ENCODE measurements at places on chromosomes 4 and X. TPM values are rescaled to one million over a fixed set of nuclear protein-coding genes. Genes with fewer than 3 reads are reported as not detected.

The AKAP14 gene
- total RNA-seq: not detected

The STPG2 gene
- 0.46 TPM for total RNA-seq

The CT47B1 gene
- total RNA-seq: not detected

The NPY2R gene
- total RNA-seq: not detected

The PAGE5 gene
- total RNA-seq: not detected

The SGMS2 gene
- total RNA-seq: 67.8 TPM

The ADGRL3 gene
- total RNA-seq: 1.1 TPM

The ETFDH gene
- total RNA-seq: 130 TPM

The CT45A9 gene
- not detected for total RNA-seq

The XK gene
- total RNA-seq: 1.1 TPM

The LIMCH1 gene
- 8.3 TPM for total RNA-seq

The ANXA3 gene
- total RNA-seq: 0.95 TPM

DNA sequence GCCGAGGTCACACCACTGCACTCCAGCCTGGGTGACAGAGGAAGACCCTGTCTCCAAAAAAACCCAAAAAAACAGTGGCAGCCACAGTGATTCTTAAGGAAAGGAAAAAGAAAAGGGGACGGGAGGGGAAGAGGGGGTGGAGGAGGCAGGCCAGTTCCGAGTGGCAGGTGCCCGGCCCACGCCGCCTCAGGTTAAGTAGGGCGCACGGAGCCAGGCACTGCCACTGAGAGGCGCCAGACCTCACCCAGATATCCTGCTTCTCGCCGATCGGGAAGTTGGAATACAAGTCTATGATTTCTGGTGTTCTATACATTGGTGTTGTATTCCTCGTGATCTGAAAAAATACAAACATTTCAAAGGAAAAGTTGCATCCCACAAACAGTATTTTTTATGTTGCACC is 35.9 kb downstream of the GAK start:
- no peak for DNase-seq

DNA sequence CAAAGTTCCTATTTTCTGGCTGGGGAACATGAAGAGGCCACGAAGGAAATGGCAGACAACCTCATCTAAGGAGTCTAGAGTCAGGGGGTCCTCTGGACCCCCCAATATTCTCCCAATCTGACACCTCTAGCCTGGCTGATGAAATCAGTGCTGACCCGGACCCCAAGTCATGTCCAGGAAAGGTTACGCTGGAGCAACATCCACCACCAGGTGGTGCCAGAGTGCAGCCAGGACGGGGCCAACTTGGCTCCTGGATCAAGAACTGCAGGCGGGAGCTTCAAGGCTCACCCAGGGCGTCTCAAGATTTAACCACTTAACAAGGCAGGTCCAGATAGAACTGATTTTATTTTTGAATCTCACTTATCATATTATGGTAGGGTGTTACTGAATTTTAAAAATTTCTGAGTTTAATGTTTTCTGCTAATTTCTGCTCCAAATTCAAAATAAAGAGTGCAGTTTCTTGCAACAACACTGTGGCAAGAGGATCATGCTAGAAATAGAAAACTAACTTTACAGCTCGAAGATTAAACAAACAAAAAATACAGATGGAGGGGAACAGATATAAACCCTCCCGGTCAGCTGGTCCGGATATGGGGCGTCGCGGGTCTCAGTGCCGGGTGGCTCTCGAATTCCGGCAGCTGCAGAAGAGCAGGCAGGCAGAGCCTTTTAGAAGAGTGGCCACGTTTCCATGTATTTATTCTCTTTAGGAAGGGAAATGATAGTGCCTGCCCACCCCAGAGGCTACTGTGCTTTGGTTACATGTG is 135.5 kb downstream of the AFAP1 start:
- peak; percentile 79 for DNase-seq

DNA sequence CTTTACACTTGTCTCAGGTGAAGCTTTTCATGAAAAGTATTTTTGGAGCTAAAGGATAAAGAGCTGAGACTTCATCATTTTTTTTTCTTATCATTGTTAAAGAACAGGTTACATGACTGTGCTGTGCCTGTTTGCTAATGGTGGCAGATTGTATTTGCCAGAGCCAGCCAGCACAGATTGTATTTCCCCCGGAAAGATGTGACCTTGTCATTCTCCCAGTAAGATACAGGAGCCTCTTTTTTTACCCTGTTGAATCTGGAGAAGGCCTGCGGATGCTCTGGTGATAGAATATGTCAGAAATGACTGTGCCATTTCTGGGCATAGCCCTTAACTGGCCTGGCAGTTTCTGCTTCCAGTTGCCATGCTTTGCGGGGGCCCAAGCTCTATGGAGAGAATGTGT is 91.9 kb downstream of the GPRIN3 start:
- no peak for DNase-seq

GRCh38 chr4:80489798-80490197 is 154.3 kb downstream of the CFAP299 start:
- no peak for DNase-seq

DNA sequence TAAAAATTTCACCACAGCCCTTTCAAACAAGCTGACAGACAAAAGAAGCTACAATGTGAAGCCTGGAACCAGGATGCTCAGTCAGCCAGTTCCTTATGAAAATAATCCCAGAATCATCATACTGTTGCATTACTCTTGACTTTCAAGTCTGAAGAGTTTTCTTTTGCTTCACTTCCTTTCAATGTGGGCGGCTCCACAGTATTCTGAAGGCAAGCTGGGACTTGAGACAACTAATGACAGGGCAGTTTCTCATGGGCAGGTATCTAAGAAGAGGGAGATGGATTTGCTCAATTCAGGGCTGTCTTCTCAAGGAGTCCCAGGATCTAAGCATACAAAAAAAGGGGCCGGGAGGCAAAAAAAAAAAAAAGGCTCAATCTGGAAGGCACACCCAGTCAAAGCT is 173.4 kb downstream of the PAPSS1 start:
- DNase-seq: no peak

DNA sequence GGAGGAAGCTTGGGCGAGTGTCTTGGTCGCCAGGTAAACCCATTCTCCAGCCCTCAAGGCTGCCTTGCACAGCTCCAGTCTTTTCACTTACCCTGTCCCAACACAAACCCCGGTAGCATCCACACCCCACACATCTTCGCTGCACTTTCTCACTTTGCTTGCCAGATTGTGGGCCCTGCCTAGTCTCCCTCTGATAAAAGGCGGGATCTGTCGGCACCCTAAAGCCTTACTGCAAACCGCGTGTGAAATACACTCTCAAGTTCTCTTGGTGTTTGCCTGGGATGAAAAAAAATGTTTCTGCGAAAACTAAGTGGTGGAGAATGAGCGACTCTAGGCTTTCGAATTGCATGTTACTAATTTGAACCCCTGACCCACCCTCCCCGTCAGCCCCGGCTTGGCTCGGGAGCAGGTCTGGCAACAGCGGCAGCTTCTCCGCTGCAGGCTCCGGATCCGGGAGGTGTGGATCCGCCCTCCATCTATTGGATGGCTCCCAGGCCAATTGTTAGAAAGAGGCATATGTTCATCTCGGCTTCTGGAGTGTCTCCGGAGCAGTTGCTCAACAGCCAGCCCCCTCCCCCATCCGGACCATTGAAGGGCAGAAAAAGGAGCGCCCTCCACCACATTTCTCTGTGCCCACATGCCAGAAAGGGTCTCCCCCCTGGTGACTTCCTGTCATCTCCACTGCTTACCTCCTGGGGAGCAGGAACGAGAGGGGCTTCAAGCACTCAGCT is 3.0 kb upstream of the CITED1 start:
- DNase-seq: peak; percentile 57

GRCh38 chr4:101259876-101260275 is 87.5 kb downstream of the PPP3CA start:
- DNase-seq: no peak

- no peak for DNase-seq
Observed at GRCh38 chr4:96383349-96383748, 543.5 kb downstream of the PDHA2 start.

- DNase-seq: peak; percentile 44
Observed at GRCh38 chr4:4388836-4389575, 2.1 kb downstream of the NSG1 start.

DNA sequence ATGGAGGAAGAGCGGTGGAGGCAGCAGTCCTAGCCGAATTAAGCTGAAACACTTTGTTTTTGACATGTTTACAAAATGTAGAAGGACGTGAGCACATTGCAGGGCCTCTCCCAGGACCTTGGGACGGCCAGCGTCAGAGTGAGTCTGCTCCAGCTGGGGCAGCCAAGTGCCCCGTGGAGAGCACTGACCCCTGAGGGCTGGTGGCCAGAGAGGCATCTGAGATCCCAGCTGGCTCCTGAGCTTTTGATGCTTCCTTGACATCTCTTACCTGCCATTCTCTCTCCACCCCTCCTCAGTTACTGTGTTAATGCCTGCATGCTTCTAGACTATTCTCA is 24.7 kb downstream of the NAT8L start:
- DNase-seq: peak; percentile 91

DNA sequence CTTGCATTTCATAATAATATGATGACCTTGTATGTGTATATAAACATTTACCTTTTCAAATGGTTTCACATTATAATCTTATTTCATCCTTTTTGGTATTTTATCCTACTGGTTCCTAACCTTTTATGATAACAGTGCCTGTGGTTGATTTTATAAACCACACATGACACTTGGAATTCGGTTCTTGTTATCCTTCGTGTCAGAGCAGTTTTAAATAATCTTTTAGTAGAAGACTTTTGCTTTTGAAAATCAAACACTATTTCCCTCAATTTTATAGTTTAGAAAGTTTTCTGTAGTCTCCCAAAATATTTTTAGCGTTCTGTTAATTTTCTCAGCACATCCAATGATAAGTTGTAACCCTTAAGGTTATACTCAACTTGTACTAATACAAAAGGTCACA is 676.8 kb downstream of the RAPGEF2 start:
- no peak for DNase-seq

DNA sequence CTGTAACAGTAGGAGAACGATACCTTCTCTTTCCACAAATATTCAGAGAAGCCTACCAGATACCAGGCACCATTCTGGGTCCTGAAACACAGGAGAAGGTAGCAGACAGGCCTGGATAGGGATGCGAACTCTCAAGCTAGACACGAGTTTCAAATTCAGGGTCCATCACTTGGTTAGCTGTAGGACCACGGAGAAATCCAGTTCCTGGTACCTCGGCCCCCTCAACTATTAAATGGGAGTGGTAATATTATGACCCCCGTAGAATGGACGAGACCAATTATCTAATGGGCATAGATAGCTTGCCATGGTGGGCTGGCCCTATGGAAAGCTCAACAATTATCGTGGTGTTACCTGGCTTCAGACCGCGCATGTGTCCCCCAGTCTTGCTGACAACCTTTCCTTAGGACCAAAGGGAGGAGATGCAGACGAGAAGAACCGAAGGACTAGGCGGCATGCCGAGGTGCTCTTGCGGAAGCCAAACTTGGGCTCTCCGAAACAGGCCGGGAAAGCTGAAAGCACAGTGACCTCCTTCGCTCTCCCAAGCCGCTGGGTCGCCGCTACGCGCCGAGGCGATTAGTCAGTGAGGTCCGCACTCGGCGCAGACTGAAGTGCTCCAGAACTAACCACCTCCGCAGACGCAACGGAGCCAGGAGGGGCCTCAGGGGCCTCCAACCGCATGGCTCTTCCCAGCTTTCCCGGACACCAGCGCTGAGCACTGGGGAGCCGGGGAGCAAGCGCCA is 19.6 kb downstream of the NKX3-2 start:
- DNase-seq: no peak

- no peak for DNase-seq
Observed at GRCh38 chr4:138697851-138698250, 317.7 kb upstream of the NOCT start.

DNA sequence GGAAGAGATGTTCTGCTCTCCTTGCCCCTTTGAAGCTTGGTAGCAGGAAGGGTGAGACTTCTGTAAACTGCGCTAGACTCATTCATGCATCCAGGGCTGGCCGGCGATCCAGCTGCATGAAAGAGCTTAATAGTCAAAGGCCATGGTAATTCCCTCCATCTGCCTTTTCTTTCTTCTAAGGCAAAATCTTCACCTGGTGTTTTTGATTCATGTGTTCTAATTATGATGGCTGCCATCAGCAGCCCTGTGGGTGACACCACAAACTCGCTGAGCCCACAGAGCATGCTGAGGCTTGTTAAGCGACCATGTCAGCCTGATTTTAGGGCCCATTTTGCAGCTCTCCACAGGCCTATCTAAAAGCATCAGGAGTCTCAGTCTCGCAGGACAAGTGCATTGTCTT is 450.1 kb upstream of the TENM3 start:
- no peak for DNase-seq

GRCh38 chr4:1026115-1026514 is 14.7 kb downstream of the FGFRL1 start:
- peak; percentile 77 for DNase-seq

DNA sequence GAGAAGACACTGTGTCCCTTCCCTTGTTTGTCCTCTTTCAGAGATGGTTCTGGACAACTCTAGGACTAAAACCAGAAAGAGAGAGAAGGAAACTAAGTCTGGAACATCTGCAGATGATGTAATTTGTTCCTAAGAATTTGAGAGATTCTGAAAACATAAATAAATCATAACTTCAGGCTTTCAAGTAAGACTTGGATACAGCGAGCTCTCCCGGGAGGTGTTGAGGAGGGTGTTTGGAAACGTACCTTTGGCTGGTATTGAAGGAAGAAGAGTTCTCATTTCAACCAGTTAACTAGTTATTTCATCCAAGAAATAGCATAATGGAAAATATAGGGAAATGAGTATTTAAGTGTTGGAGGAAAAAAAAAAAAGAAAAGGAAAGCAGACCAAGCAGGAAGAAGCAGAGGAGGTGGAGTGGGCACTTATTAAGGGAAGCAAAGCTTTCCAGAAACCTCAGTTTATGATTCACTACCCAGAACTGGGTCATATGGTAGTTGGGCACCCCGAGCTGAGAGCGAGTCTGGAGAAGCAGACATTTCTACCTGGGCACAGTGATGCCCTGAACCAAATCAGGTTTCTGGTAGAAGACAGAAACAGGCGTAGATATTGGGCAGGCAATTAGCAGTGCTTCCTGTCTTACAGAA is 26.9 kb downstream of the CCNG2 start:
- no peak for DNase-seq

DNA sequence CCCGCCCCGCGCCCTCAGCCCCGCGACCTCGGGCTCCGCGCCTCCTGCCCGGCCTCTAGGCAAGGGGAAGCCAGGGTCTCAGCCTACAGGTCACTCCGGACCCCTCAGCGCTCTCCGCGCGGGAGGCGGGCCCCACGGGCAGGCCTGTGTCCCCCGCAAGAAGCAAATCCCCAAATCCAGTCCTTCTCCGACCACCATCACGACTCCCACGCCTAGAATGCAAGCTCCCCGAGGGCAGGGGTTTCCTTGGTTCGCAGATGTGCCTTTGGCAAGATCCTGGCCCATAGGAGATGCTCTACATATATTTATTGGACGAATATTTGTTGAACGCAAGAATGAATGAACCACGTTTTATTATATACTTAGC is 260 bp upstream of the CCDC149 start:
- no peak for DNase-seq

DNA sequence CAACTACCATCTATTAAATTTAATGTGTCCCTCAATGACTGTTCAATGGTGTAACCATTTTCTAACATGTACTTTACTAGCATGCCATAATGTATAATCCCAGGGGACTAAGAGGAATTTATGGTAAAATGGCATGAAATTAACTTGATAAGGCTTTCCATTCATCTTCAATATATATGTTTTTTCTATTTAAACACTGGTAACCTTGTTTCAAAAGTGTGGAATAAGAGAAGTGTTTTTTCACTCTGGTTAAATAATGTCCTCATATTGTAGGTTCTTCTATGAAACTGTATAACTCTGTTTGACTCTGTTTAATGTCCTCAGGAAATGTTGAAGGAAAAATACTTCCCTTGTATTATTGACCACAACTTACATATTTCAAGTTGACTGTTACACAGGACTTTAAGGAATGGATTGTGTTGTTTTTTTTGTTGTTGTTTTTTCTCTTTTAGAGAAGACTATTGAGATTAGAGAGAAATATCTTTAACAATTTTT is 113.8 kb upstream of the ARSJ start:
- DNase-seq: no peak

Measured in right lobe of liver (tissue), 6 donors.